ENCODE measurements at places on chromosomes 3 and 15. TPM values are rescaled to one million over a fixed set of nuclear protein-coding genes. Genes with fewer than 3 reads are reported as not detected.

The FAM81A gene
- total RNA-seq: 40.3 TPM

The SLC2A2 gene
- not detected for total RNA-seq

The AMT gene
- total RNA-seq: 7.8 TPM

The PPP1R14D gene
- total RNA-seq: not detected

The USP19 gene
- 69.4 TPM for total RNA-seq

The TM4SF1 gene
- total RNA-seq: not detected

DNA sequence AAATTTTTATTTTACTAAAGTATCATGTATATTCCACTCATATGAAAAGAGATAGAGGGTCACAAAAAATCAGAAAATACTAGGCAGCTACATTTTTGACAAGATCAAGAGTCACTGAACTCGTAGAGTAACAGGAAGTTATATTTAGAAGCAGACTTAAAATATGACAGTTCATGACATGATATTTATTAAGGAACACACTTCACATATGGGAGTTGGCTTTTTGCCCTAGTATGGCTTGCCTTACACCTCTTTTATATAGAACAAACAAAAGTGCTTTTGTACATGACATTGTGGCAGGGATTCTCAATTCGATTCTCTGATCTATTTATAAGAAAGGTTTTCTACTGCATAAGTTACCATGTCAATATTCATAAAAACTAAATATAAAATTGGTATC, 80.1 kb upstream of the GBE1 start:
- DNase-seq: no peak

DNA sequence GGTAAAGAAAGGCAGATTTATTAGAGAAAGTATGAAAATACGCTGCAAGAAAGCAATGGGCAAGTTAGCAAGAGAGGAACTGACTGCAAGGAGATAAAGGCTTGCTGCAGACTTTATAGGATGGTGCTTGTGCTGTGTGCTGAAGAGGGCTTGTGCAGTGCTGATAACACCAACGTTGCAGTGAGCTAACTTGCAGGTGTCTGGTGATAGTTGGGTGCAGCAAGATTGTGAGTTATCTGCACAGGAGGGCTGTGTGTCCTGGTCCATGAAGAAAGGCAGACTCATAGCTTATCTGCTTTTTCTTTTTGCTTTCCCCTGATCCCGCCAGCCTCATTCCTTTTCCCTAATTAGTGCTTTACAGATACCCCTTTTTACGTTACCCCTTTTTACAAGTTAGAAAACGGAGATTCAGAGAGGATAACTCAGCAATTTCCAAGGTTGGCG, 58.0 kb upstream of the ZNF148 start:
- DNase-seq: no peak

- no peak for DNase-seq
Measured at GRCh38 chr3:30539772-30540171, 66.6 kb upstream of the TGFBR2 start.

DNA sequence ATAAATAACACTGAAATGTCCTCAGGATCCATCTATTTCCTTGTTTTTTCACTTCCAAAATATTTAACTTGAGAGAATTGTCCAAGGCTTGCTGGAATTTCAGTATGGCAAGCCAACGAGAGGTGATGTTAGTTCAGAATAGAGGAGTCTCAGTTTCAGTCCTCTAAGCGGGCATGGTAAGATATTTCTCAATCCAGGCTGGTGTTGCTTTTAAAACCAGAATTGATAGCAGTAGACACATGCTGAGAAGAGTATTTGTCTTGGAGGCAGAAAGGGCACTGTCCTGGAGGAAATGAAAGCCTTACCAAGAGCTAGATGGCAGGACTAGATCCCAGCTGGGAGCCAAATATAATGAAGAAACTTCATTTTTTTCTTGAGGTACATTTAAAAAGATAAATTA, 23.1 kb downstream of the PHLDB2 start:
- no peak for DNase-seq

DNA sequence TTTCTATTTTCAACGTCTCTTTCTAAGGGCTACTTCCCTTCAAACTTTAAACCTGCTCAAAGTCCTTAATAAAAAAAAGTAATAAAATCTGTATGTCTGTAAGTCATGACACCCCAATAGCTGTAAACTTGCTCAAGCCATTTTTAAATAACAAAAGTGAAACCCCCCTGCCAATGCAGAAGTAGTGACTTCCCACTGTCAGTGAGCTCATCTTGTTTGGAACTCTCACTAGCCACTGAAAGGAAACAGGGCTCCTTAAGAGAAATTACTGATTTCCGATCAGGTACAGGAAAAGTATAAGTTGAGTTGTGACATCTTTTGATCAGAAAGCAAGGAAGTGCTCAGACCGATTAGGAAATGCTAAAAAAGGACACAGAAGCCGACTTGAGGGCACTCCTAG, 27.6 kb upstream of the GPR171 start:
- peak; percentile 10 for DNase-seq

DNA sequence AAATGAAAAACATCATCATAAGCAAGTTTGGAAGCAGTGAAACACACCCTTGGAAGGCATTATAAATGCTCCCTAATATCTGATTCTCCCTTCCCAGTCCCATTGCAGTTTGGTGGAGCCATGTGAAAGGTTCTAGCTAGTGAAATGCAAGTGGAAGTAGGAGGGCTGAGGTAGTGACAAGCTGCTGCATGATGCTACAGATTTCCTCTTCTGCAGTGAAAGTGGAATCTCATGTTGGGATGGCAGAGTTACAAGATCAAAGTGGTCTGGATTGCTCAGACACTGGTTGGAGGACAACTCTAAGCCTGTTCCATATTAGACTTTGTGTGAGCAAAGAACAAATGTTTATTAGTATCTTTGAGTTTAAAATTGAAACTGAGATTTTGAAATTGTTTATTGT, 3.3 kb upstream of the PDCD6IP start:
- no peak for DNase-seq

DNA sequence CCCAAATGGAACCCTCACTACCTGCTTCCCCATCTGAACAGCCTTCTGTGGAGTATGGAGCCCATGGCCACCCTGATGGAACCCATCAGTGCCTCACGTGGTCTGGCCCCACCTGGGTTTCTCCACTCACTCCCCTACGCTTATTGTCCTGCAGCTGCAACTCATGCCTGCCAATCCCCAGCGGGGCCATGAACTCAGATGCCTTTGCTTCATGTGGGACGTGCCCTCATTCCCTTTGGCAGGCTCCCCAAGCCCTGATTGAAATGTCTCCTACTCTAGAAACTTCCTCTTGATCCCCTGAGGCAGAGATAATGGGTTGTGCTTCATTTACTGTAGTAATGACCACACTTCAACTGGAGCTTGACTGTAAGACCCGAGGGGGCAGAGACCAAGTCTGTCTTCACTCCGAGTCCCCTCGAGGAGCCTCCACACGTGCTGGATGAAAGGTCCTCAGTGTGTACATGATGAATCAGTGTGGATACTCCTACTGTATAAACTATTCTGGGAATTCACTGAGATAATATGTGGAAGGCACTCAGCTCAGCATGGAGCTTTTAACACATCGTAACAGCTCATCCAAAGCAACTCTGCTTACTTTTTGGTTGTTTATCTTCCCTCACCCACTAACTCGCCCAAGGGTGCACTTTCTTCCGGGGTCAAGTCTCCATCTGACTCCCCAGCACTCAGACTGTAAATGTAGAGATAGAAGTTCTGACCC, 232.8 kb upstream of the BHLHE40 start:
- no peak for DNase-seq

GRCh38 chr3:128127236-128127635, 3.6 kb upstream of the RUVBL1 start:
- DNase-seq: no peak

DNA sequence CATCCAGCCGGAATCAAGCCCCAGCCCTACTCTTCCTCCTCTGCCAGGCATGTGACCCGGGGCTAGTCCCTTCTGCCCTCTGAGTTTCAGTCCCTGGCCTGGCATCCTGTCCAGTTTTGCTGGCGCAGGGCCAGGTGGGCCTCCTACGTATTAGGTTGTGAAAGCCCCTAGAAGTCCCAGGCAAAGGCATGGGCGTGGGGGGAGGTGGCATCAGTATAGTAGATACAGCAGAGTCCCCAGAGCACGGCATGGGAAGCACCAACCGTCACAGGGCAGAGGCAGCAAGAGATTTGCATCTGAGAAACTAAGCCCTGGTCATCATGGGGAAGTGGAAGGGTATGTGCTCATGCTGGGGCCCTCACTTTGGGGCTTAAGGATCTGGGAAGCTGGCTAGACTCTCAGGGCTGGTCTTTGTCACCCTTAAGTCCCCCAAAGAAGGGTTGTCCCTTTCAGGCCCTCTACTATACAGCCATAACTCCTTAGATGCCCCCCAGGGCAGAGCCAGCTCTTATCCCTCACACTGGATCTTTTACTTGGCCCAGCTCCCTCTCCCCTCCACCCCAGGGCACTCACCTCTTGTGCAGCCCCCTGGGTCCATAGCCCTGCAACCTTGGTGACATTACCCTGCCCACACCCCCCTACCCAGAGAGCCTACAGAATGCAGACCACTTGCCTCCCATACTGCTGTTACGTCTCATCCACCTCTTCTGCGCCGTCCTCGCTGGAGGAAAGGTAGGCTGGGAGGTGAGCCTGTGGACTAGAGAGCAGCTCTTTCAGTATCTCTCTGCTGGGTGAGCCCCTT, 11.3 kb downstream of the NBEAL2 start:
- peak; percentile 41 for DNase-seq

- DNase-seq: no peak
Measured at GRCh38 chr15:91710080-91710698, 143.3 kb upstream of the SLCO3A1 start.
